Immature natural killer cell (primary cell): ENCODE measurements at places on chromosomes 11 and 22.

- peaks cover 24% of the 10 kb centered on the region for H3K4me1 ChIP-seq
- H3K27me3 ChIP-seq = no peaks in the 10 kb centered on the region
- peaks cover 4% of the 10 kb centered on the region for H3K36me3 ChIP-seq
- H3K27ac ChIP-seq = no peak overlapping the region
- DNase-seq = no peak
Measured at GRCh38 chr11:14443638-14444037, 56.0 kb downstream of the COPB1 start.

DNA sequence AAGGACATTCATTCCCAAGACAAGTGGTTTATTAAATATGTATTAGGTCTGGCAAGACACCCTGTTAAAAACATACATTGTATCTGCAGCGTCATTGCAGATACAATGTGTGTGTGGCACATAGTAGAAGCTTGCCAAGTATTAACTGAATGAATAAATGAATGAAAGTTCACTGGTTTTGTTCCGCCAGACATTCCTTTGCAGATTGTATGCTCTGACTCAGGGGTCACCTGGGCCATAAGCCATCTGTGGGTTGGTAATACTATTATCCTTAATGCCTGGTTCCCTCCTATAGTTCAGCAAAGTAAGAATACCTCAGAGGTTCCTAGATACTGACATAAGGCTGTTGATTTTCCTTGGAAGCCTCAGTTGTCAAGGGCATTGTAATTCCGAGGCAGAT lies 377.3 kb upstream of the CCDC90B start:
- H3K4me3 ChIP-seq = no peak overlapping the region
- H3K4me1 ChIP-seq = no peaks in the 10 kb centered on the region
- no peaks in the 10 kb centered on the region for H3K36me3 ChIP-seq
- H3K27me3 ChIP-seq = no peaks in the 10 kb centered on the region
- DNase-seq = no peak

GRCh38 chr11:77038825-77039326 lies 4.7 kb downstream of the B3GNT6 start:
- DNase-seq = no peak
- peaks cover 20% of the 10 kb centered on the region for H3K27me3 ChIP-seq
- H3K27ac ChIP-seq = no peak overlapping the region
- H3K4me3 ChIP-seq = peak overlapping the region; percentile 30
- peaks cover 7% of the 10 kb centered on the region for H3K36me3 ChIP-seq

- no peaks in the 10 kb centered on the region for H3K27me3 ChIP-seq
- peaks cover 4% of the 10 kb centered on the region for H3K4me1 ChIP-seq
- H3K4me3 ChIP-seq = no peak overlapping the region
- DNase-seq = no peak
- H3K27ac ChIP-seq = no peak overlapping the region
Measured at GRCh38 chr11:86934926-86935579, 20.1 kb downstream of the FZD4 start.
